ENCODE measurements at places on chromosomes 12 and 14.
A peak's percentile ranks its signal among the peaks of the same experiment; 100 is the strongest.

GRCh38 chr14:39203659-39204606, 28.9 kb downstream of the PNN start:
- no peak for DNase-seq

DNA sequence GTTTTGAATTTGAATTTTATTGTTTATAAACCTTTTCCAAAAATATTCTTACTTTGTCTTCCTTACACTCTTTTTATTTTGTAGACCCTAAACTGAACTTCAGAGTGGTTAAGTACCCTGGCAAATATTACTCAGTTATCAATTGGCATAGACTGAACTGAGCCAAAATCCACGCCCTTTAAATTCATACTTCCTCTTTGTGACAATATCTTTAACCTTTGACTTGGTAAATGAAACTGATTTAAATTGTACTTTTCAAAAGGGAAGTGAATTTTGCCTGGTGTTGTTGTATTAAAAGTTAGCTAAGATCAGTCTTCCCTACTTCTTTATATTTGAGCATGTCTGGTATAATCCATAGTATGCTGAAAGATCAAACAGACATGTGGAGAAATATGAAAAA, 184.3 kb upstream of the USP15 start:
- DNase-seq: no peak

- DNase-seq: peak; percentile 14
Measured at GRCh38 chr12:19130224-19131024, 891 bp downstream of the PLEKHA5 start.

- DNase-seq: no peak
Measured at GRCh38 chr12:63875703-63876102, 31.2 kb downstream of the SRGAP1 start.

DNA sequence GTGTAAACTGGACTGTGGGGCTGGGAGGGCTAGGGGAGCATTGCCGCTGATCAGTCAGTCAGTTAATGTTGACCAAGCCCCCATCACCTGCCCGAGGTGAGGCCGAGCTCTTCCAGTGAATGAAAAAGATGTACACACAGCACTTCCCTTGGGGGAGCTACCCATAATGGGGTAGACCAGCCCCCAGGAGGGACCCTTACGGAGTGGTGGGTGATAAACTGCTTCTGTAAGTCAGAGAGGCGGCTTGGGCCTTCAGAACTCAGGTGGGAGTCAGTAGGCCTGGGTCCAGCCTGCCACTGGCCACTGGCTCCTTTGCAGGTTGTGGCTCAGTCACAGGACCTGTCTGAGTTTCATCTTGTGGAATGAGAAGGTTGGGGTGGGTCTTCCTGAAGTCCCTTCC, 43.5 kb downstream of the TSPAN9 start:
- DNase-seq: no peak

- no peak for DNase-seq
Measured at GRCh38 chr14:52327374-52328226, 13.5 kb downstream of the PTGER2 start.

DNA sequence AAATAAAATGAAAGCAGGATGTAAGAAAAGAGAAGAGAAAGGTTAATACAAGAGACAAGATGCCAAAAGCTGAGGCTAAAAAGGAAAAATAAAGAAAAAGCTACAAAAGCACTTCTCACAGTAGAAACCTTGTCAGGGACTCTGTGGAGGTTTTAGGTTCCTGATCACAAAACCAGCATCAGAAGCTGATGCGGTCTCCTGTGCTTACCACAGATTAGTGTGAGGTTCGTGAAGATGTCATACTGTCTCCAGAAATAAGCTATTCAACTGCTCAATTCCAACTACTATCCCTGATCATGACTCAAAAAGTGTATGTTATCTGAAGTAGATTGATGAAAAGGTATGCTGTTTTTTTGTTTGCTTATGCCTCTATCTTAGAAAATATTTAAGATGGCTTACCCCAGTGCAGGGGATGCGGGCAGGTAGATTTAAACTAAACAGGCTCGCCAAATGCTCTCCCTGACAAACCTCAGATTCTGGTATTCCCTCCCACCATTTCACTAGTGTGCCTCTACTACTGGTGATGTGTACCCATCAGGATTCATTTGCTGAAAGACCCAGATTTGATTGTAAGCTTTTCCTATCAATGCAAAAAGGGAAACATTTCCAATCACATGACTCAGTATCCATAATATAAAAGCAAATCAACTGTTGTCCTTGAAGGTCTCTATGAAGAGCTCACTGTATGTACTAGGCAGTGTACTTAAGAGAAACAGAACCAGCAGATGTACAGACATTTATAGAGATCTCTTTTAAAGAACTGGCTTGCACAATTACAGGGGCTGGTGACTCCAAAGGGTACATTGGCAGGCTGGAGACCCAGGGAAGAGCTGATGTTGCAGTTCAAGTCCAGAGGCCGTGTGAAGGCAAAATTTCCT, 169.5 kb upstream of the FOXN3 start:
- no peak for DNase-seq

DNA sequence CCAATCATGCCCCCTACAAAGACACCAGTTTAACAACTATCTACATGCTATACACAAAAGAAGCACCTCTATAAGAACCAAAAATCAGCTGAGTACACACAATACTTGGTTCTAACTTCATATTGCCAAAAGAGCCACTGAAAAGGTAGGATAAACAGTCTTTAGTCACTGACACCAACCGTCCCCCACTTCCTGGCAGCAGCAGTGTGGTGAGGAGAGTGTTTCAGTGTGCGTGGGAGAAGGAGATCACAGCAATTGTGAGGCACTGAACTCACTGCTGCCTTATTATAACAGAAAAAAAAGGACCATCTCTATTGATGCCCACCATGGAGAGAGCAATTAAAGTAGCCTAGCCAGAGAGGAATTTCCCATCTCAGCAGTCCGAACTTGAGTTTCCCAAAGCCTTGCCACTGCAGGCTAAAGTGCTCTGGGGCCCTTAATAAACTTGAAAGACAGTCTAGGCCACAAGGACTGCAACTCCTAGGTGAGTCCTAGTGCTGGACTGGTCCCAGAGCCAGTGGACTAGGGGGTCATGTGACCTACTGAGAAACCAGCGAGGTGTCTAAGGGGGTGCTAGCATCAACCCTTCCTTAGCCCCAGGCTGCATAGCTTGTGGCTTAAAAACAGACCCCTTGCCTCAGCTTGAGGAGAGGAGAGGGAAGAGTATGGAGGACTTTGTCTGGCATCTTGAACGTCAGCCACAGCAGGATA, 37.1 kb upstream of the LMNTD1 start:
- DNase-seq: no peak

DNA sequence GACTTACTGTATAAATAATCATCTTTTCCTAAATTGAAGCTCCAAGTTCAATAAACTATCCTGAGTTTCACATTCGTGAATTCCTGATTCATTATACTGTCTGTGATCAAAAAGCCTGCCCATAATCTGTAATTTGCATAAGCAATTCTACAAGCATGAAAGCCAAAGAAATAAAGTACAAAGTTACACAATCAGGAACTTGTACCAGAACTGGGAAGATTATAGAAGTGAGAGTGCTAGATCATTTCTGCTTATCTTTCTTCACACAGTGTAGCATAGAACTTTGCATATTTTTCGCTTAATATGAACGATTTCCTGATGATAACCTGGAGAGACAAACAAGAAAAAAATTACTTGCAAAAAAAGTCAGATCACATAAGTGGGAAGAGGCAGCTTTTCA, 308.2 kb downstream of the C12orf50 start:
- DNase-seq: no peak

- no peak for DNase-seq
Measured at GRCh38 chr12:48280572-48280971, 70.1 kb downstream of the ZNF641 start.

DNA sequence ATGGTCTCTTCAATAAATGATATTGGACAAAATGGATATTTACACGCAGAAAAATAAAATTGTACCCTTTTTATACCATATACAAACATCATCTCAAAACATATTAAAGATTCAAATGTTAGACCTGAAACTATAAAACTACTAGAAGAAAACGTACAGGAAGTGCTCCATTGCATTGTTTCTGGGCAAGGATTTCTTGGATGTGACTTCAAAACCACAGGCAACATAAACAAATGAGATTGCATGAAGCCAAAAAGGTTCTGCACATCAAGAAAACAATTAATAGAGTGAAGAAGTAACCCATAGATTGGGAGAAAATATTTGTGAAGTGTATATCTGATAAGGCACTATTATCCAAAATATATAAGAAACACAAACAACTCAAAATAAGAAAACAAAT, 812.4 kb downstream of the NRXN3 start:
- DNase-seq: no peak

DNA sequence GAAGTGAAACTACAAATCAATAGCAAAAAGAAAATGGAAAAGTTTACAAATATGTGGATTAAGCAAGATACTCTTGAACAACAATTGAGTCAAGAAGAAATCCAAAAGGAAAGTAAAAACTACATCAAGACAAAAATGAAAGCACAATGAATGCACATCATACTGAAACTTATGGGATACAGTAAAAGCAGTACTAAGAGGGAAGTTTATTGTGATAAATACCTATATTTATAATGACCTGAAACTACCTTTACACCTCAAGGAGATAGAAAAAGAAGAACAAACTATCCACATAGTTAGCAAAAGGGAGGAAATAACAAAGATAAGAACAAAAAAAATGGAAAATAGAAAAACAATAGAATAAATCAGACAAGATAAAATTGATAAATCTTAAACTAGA, 375.0 kb downstream of the TRHDE start:
- no peak for DNase-seq

- no peak for DNase-seq
Measured at GRCh38 chr12:132071040-132071810, 72.9 kb downstream of the DDX51 start.

GRCh38 chr14:39395555-39396254, 36.5 kb downstream of the FBXO33 start:
- DNase-seq: no peak

GRCh38 chr12:132525833-132526455, 36.0 kb downstream of the FBRSL1 start:
- no peak for DNase-seq

GRCh38 chr12:130633771-130634170, 82.3 kb downstream of the RIMBP2 start:
- DNase-seq: no peak

DNA sequence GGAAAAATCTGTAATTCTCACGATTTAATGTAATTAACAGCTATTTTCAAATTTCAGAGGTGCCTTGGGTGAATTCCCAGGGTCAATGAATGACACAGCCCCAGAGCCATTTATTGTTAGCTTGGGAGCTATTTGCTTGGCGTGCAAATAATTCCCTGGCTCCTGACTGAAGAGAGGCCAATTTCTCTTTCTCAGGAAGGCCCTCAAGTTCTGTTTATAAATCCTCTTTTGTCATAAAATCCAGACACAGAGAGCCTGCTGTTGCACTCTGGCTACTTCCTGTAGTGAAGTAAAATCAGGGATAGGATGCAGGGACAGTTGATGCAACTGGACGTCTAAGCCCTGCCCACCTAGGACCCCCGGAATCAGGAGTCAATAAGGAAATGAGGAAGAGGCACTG, 154.3 kb downstream of the TMX1 start:
- peak; percentile 21 for DNase-seq

GRCh38 chr12:19646599-19646998, 207.3 kb downstream of the AEBP2 start:
- DNase-seq: no peak

DNA sequence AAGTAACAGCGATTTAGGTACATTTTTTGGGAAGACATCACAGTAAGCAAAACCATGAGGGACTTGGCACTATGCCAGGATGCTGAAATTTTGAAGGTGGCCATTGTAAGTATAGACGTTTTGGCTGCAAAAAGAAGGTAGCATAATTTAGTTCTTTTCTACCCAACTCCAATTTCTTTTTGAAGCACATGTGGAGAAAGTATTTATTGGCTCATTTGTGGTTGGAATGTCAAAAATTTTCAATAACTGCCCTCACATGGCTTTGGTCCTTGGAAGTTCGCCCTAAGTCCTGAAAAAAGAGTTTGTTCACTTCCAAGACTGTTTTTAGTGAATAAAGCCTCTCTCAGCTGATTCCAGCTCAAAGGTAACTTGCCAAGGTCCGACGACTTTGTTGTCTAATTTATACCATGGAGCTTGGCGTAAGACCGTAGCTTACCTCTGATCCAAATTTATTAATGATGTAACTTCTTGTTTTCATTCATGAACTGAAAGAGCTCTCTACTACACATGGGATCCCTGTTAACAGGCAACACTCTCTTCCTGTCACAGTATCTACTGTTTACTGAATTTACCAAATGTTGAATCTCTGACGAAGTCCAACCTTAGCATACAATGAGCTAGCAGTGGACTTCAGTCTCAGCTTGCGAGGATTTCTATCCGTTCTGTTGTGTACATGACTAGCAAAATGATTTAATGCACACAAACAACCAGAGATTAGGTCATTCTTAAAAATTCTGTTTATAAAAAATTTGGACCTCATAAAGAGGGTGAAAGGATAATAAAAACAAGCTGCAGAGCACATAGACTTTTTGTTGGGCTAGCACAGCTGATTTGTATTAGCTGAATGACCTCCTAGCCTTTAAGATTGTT, 49.0 kb downstream of the MSRB3 start:
- no peak for DNase-seq

DNA sequence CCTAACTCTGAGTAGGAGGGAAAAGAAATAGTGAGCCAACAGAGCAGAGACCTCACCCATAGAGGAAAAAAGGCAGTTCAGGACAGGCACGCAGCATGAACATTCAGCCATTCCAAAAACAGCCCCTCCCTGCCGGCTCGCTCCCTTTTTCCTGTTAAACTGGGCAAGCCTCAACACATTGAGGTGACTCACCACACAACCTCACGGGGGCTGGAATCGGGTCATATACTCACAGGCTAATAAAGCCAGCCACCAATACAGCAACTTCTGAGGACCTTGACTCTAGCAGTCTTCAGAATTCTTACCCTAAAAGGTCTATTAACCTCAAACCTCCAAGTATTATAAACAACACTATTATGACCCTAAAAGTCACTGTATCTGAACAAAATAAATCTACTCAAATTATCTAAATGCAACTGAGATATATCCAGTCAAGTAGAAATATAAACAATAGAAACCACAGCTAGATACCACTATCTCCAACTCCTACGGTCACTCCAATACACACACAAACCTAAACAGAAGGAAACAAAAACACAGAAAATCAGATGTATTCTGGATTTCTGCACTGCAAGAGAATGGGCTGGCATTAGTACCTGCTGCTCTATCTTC, 6.3 kb downstream of the YBX3 start:
- peak; percentile 52 for DNase-seq

DNA sequence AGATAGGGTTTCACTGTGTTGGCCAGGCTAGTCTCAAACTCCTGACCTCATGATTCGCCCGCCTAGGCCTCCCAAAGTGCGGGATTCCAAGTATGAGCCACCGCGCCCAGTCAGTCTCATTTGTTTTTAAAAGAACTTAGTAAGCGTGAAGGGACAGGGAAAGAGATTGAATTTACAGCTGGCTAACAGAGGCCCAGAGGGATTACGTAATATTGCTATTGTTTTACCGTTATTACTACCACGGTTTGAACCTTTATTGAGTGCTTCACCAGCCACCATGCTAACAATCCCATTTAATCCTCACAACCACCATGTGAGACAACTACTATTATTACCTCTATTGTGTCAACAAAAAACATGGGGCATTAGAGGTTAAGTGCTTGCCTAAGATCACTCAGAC, 26.7 kb upstream of the BLTP3B start:
- no peak for DNase-seq
